ENCODE measurements at places on chromosomes 2 and 18.
A peak's percentile ranks its signal among the peaks of the same experiment; 100 is the strongest.

DNA sequence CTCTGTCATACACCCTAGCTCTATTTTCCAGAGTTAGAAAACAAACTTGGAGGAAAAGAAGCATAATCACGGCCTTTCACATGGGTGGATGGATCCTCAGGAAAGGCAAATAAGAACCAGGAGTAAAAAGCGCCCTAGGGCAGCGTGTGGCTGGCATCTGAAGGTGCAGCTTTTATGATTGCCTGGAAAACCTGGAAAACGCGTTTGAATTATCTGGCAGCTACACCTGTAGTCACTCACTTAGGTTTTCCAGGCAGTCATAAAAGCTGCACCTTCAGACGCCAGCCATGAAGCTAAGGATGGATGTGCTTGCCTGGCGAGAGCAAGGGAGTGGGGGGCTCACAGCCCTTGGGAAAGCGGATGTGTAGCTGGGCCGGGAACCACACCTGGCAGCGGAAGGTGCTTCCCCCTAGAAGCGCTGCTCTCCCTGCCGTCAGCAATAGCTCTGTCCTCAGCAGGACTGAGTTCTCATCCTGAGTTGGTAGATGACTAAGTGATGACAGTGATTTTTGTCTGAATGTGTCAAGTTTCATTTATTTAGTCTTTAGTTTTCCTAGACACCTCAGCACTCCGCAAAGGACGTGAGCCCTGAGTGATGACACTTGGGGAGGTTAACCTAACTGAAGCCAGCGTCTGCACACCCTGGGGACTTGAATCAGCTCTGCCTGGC, 82.0 kb downstream of the DCDC2C start:
- no peak for DNase-seq

- DNase-seq = no peak
Observed at GRCh38 chr18:48536516-48536915, 2.3 kb upstream of the CTIF start.

GRCh38 chr18:6737833-6738232, 8.3 kb downstream of the ARHGAP28 start:
- DNase-seq = no peak

- peak; percentile 18 for DNase-seq
Observed at GRCh38 chr2:102839668-102840388, 78.0 kb downstream of the TMEM182 start.

GRCh38 chr18:69974365-69974764, 26.7 kb upstream of the CD226 start:
- no peak for DNase-seq

DNA sequence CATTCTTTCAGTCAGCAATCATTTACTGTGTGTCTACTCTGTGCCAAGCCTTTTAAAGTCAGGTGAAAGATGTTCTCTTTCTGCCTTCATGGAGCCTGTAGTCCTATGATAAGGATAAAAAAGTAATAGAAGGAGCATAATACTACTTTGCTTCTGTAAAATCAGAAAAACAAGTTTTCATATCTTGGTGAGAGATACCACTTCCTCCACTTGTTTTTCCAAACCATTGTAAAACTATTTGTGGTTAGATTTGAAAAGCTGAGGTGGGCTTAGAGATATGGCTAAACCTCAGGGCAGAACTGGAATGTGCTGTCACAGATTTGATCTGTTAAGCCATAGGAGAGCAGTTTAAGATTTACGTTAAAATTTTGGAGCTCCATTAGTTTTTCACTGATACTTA, 104.7 kb upstream of the FAM117B start:
- DNase-seq = no peak

- no peak for DNase-seq
Observed at GRCh38 chr2:121634354-121635307, 14.6 kb downstream of the CLASP1 start.

- DNase-seq = no peak
Observed at GRCh38 chr2:12064153-12064552, 317.7 kb downstream of the LPIN1 start.

DNA sequence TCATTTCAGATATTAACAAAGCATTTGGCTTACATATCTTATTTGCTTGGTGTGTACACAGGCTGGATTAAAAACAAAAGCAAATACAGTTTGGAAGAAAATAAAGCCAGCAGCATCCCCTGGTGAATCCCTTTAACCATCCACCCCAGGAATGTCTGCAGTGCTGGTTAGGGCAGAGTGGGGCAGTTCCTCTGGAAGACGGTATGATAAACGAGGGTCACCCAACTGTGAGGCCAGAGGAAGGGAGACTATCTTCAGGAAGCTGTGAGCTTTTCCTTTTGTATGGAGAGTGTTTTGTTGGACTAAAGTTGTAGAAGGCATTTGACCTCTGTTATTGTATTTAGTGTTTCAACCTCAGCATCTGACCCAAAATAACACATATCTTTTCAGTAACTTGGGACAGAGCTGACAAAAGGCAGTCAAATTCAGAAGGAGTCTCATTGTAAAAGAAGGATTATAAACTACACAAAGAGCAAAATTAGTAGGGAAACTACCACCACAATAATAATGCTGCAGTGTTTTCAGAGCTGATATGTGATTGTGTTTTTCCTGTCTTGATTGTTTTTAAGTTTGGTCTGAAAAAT, 159.1 kb downstream of the FMNL2 start:
- no peak for DNase-seq

- DNase-seq = no peak
Observed at GRCh38 chr2:67462738-67463496, 65.8 kb downstream of the ETAA1 start.

GRCh38 chr2:114745700-114746099, 303.3 kb downstream of the DPP10 start:
- no peak for DNase-seq

- no peak for DNase-seq
Observed at GRCh38 chr2:10883801-10884478, 27.8 kb upstream of the KCNF1 start.

DNA sequence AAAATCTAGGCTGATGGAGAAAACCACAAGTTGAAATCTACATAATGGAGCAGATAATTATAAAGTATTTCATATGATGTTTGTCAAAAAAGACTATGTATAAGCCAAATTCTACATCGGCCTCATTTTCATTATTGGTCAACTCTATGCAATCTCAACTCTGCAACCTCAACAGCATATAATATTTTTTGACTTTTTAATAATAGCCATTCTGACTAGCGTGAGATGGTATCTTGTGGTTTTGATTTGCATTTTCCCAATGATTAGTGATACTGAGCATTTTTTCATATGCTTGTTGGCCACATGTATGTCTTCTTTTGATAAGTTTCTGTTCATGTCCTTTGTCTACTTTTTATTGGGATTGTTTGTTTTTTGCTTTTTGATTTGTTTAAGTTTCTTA, 496.1 kb upstream of the SLC39A10 start:
- DNase-seq = no peak

DNA sequence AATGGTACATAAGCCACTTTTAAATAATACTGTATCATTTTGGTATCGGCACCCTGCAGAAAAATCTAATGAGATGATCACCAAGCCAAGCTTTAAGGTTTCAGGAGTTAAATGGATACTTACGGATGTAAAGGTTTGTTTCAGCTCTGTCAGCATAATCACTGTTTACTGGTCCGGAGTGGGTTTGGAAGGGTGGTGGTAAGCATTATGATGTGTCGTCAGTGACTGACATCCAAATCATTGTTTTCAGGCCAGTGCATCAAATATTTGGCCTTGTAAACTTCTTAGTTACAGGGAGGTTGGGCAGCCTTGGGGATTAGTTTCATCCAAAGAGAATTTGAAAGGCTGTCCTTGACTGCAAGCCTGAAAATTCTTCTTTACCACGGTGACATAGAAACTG, 50.0 kb upstream of the ATL2 start:
- DNase-seq = no peak

DNA sequence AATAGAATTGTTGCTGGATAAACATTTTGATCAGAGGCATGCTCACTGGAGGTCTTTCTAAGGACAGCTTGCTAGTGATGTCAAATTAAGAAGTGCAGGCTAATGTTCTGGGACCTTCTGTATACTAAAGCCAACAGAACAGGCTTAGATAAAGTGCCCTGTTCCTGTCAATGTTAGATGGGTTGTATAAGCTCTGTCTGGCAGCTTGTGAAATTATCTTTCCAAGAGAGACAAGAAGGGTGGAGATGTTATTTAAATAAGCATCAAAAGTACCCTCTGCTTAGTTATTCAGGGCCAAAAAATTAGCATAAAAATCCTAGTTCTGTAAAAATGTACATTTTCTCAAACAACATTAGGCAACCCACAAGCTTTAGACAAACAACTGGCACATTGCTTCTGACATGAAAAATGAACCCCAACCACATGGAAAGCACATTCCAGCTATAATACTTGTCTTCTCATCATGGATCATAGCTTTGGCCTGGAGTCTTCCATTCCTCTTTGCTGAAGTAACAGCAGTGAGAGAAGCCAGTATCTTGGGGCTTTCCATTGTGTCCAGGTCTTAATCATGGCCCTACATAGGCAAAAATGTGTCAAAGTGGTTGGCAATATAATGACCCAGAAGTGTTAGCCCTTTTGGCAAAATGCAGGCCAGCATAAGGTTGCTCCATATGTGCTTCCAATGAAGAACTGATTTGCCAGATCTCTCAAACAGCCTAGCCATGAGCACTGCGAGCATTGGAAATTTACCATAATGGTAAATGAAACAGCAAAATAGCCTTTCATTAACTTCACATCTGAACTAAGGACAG, 478.1 kb upstream of the ZNF804A start:
- no peak for DNase-seq

DNA sequence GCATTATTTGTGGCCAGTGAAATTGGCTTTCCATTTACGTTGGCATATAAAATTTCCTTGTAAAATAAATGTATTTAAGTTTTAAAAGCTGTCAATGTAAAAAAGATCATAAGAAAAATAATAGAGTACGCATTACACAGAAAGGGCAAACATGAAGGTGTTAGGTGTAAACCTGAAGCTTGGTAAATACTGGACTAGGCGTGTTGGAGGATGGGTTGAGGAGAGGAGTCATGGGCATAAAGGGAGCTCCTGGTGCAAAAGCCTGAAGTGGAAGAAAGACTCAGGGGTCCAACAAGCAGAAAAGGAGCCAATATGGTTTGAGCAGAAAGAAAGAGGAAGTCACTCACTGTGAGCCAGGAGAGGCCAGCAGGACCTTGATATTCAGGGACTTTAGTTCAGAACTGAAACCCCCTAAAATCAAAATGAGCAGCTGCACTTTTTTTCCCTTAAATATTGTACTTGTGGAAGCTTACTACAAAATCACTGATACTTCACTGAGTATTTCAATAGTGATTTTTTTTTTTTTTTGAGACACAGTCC, 24.4 kb downstream of the SP5 start:
- DNase-seq = no peak

- no peak for DNase-seq
Observed at GRCh38 chr2:69785358-69785757, 43.4 kb downstream of the ANXA4 start.

- DNase-seq = no peak
Observed at GRCh38 chr18:64175432-64175831, 26.5 kb upstream of the LINC00305 start.

DNA sequence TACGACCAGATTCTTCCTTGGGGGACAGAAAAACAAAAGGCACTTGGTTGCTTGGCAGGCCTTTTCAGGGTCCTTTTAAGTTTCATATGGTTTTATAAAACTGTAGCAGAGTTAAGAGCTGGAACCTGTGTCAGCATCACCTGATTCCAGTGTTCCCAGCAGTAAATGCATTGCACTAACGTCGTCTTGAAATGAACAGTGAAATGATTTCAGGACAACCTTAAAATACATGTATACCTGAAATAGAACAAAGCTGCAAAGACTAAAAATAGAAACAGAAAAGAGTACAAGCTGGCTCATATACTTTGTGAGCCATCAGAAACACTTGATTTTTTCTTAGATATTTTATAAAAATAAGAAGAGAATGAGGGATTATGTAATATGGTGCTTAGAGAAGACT, 51.9 kb downstream of the ACSL3 start:
- no peak for DNase-seq

- no peak for DNase-seq
Observed at GRCh38 chr18:3612315-3612714, 162.3 kb downstream of the TGIF1 start.

DNA sequence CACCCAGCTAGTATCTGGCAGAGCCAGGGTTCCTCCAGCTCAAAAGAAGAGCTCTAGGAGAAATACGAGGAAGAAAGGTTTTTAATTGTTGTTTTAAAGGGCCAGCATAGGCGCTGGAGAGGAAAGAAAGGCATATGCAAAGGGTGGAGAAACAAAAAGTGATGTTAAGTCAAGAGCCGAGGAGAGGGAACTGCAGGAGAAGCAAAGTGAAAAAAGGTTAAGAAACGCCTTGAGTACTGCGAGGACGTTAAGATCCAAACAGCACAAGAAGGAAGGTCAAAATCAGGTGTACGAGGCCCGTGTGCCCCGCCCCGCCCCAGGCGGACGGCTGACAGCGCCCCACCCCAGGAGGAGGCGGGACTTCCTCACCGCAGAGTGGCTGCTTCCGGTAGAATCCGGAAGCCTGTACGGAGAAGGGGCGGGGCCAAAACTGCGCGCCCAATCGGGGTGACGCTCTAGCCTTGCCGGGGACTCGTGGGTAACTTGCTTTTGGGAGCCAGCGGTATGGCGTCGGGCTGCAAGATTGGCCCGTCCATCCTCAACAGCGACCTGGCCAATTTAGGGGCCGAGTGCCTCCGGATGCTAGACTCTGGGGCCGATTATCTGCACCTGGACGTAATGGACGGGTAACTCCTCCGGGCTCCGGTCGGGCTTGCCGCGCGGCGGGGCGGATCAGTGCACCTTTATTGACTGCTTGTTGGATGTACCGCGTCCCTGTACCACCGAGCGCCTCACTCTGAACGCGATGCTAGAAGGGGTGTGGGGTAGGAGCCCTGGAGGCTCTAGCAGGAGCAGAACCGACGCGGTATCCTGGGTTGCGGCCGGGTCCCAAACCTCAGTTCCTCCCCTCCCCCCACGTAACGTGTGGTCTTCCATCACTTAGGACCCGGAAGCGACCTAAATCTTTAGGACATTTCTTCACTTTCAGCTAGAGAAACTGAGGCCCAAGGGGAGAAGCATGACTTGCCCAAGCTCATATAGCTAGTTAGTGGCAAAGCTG, at the start of gene RPE:
RPE (plus strand) TSS at position 481 of the 1,000 bp plus-strand sequence; CDS start at position 505, 24 bp downstream.
- DNase-seq = peak; percentile 87

- DNase-seq = no peak
Observed at GRCh38 chr18:62529597-62529996, 6.8 kb downstream of the ZCCHC2 start.

GRCh38 chr2:220106065-220106464, 478.6 kb downstream of the SLC4A3 start:
- no peak for DNase-seq

DNA sequence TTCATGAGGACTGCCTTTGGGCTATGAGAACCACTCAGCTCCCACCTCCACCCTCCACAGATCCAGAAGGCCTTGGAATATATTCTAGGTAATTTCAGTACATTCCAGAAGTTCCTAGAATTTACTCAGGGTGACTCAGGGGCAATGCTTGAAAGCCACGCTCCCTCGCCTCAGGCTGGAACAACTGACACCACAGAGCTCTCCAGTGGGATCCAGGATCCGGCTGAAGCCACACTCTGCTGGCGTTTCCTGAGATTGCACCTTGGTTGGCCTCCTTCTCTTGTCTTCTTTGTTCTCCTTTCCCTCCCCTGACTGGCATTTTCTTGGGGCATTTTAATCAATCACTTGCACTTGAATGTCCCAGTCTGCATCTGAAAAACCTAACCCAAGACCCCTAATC, 92.6 kb upstream of the KCNE4 start:
- peak; percentile 39 for DNase-seq

- no peak for DNase-seq
Observed at GRCh38 chr2:131044075-131044756, 49.0 kb downstream of the FAM168B start.

All from iPS DF 6.9 (cell line).